Stimulated activated CD8-positive, alpha-beta memory T cell treated with anti-CD3 and anti-CD28 coated beads, Interleukin-7, amount 100 ng/mL, for 48 hours (primary cell): ENCODE measurements at places on chromosomes 1 and 21.

DNA sequence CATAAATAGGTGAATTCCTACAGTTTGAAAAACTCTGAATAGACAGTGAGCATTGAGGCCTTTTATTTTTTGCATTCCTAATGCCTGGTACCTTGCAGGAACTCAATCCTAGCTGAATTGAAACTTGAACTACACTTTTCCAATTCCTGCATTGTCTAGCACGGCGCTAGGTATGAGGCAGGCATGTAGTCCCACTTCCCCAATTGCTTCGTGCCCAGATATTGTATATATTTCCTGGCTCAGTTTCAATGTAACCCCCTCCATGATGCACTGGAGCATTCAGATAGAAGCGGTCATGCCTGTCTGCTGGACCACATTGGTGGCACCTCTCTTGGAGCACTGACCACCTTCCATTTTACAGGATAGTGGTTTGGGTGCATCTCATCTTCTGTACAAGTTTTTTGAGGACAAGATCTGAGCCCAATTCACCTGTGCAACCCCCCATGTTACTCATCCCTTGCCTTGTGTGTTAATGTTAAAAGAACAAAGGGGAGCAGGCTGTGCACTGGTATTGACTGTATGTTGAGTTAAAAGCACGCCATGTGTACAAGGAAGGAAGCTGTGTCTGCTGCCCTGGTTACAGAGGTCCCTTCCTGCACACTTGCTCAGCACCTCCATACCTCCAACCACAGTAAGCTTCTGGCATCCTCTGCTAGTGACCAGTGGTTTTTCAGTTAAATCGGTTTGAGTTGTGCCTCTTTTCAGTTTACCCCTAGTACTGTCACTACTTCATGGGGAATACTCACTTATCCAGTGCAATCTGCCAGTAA is 10.0 kb upstream of the RAB7B start:
- no peak for DNase-seq

DNA sequence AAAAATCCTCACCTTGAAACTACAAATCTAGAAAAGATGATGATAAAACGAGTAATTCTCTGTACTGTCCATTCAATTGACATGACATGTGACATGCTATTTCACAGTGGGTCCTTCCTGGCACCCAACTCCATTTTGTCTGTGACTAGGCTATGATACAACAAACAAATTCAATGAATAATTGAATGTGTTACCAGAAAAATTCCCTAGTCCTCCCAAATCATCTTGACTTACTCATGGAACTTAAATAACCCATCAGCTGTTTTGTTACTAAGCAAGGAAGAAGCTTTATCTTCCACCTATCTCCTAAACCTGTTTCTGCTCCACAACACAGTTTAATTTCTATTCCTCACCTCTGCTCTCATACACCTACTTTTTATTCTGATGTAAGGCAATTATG is 30.4 kb downstream of the B3GALNT2 start:
- DNase-seq = no peak

DNA sequence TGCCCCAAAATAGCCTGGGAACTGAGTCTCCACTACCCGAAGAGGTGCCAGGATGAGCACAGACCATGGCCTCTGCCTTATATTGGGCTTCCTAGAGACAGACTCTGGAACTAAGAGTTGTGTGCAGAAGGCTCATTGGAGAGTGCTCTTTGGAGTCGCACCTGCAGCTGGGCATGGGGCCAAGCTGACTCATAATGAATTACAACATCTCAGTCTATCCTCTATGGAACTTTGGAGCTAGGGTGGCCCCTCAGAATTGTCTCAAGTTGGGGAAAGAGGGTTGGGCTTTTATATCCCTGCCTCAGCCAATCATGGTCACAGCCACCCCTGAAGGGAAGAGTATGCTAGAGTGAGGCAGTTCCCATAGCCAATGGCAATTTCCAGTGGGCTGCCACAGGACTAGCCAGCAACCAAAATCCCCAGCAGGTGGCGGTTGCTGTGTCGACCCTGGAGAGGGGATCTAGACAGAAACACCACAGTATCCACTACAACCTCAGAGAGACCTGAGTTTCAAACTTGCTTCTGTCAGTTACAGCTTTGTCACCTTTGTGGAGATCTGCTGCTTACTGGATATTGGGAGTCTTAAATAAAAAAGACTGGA is 93.8 kb downstream of the DMRTA2 start:
- no peak for DNase-seq

- no peak for DNase-seq
Observed at GRCh38 chr1:199774433-199775089, 252.9 kb upstream of the NR5A2 start.

- DNase-seq = no peak
Observed at GRCh38 chr1:235500971-235501540, 3.2 kb downstream of the B3GALNT2 start.

GRCh38 chr1:7380712-7381111 is 390.4 kb upstream of the VAMP3 start:
- no peak for DNase-seq

GRCh38 chr1:205239078-205239477 is 11.3 kb downstream of the TMCC2 start:
- DNase-seq = no peak

DNA sequence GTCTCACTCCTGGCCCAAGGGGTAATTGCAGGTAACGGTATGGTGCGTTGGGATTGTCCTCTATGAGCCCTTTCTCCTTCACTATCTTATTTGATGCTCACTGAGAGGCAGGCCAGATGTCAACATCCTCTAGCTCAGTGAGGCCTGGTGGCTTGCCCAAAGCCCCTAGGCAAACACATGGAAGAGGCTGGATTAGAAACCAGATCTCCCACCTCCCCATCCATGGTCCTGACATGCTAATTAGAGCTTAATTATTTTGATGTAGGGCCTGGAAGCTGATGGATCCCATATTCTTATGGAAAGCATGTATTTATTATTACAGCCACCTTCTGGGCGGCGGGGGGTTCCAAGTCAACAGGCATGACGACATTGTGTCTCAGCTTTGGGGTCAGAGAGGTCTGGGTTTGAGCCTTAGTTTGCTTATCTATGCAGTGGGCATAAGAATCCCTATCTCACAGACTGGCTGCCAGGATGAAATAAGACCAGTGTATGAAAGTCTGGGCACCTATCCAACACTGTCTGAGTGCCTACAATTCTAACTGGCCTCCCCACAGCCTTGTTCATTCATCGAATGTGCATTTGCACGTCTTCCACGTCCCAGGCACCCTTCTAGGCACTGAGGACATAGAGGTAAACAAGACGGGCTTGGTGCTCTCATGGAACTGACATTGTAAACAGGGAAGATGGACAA is 6.2 kb downstream of the SMPDL3B start:
- no peak for DNase-seq

GRCh38 chr1:99173282-99173681 is 91.0 kb upstream of the PLPPR4 start:
- DNase-seq = no peak

DNA sequence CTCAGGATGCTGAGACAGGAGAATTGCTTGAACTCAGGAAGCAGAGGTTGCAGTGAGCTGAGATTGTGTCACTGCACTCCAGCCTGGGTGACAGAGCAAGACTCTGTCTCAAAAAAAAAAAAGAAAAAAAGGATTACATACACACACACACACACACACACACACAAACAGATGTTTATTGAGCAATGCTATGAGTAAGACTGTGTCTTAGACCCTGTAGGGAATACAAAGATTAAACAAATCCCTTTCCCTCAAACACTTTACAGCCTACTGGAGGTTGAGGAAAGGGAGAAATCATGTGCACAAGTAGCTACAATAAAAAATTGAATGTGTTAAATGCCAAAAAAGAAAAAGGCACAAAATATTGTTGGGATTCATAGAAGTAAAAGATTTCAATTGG is 58.1 kb downstream of the RPAP2 start:
- no peak for DNase-seq

GRCh38 chr1:28926629-28927265 is 12.4 kb downstream of the EPB41 start:
- no peak for DNase-seq

- DNase-seq = no peak
Observed at GRCh38 chr21:20527731-20528460, 470.3 kb upstream of the NCAM2 start.

DNA sequence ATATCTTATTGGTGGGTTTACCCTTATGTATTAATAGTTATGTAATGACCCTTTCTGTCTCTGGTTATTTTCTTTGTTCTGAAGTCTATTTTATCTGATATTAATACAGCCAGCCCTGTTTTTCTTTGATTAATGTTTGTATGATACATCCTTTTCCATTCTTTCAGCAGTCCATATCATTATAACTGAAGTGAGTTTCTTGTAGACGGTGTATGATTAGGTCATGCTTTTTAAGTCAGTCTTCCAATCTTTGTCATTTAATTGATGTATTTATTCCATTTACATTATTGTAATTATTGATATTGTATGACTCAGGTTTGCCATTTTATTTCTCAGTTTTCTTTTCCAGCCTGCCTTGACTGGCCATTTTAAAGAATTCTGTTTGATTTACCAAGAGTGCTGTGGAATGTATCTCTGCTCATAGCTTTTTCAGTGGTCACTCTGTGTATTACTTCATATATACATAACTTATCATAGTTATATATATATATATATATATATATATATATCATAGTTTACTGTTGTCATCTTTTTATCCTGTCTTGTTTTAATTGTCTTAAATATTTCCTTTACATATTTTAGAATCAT is 10.5 kb downstream of the RAB4A start:
- no peak for DNase-seq
